Activated naive CD8-positive, alpha-beta T cell treated with anti-CD3 and anti-CD28 coated beads, Interleukin-2, amount 50 U/mL, for 16 hours (primary cell): ENCODE measurements at places on chromosomes 4 and X.

- DNase-seq = no peak
Observed at GRCh38 chrX:122868631-122869030, 315.4 kb upstream of the GRIA3 start.

- no peak for DNase-seq
Observed at GRCh38 chr4:182432819-182433218, 189.6 kb downstream of the TENM3 start.

DNA sequence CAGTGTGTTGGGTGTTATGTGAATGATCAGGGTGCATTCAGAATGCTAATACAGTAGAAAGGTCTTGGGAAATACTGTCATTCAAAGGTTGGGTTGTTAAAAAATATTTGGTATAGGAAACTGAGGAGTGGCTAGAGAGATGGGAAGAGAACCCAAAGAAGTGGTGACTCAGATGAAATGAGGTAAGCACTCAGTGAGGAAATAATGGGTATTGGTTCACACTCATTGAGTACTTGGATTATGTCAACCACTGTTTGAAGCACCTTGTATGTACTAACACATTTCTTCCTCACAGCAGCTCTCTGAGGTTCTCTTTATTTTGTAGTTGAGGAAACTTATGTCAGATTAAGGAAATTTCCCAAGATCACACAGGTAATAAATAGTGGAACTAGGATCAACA lies 40.8 kb upstream of the NUDT6 start:
- no peak for DNase-seq

- no peak for DNase-seq
Observed at GRCh38 chr4:40719008-40719623, 30.6 kb upstream of the NSUN7 start.

- no peak for DNase-seq
Observed at GRCh38 chrX:17964871-17965270, 103.8 kb upstream of the RAI2 start.

GRCh38 chr4:144501231-144501780 lies 144.7 kb upstream of the HHIP start:
- DNase-seq = no peak

GRCh38 chr4:146640021-146640464 lies 1.4 kb downstream of the POU4F2 start:
- no peak for DNase-seq

DNA sequence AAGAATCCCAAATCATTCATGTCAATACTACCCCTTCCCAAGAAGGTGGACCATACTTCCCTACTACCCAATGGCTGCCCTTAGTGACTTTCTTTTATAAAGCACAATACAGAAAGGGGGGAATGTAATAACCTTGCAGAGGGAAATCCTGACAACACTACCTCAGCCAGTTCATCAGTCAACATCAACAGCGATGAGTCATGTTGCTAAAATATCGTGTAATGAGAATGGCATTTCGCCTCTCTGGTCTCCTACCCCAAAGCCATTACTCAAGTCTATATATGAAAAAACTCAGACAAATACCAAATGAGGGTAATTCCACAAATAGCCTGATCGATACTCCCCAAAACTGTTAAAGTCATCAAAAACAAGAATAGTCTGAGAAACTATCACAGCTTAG lies 3.3 kb upstream of the MAGEA8 start:
- no peak for DNase-seq

DNA sequence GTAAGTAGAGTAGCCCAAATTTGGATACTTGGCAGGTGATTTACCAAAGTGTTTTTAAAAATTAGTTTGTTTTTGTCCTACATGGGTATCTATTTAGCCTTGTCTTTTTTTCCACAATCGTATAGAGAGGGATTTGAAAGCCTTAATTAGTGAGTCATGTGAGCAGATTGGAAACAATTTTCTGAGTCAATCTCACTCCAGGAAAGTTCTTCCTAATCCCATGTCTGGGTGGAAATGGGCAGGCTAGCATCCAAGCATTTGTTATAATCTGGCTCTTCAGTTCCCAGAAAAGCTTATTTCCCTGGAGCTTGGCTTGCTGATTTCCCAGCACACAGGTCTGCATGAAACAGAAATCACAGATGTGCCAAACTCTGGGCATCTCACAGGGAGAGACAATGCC lies 426.9 kb upstream of the BOD1L1 start:
- DNase-seq = no peak

DNA sequence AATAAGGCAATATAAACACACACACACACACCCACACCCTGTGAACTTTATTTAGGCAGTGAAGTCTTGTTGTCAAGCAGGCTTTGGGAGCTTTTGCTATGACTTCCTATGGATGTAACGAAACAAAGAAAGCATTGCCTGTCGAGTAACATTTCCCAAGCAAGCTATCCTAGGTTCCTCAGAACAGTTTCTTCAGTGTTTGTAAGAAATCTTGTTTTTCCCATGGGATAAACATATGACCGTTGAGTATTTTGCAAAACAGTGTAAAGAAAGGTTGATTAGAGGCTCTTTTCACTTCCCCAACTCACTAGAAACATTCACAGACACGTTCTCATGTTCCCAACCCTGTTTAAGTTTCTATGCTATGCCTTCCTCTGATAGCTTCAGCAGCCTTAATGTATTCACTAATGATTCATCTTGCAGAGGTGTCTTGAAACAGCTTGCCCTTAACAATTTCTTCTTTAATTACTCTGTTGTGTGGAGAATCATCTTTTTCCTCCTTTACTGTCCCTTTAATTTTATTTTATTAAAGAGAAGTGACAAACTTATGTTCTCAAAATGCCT lies 1947.1 kb upstream of the TENM3 start:
- no peak for DNase-seq

DNA sequence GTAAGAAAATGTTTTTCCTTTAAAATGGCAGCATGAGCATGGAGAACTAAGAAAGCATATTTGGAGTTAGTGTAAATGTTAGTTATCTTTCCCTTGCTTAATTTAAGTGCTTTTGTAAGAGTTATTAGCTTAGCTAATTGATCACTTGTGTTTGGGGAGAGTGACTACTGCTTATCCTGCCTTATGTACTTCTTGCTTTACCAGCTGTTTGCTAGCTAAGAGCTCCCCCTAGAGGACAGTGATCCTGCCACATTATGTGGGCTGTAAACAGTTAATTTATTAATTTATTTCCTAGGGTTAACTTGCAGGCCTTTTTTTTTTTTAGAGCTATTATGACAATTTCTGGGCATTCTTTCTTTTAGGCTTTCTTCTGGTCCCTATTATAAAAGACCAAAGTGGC lies 435.8 kb downstream of the MAGEB5 start:
- DNase-seq = no peak

DNA sequence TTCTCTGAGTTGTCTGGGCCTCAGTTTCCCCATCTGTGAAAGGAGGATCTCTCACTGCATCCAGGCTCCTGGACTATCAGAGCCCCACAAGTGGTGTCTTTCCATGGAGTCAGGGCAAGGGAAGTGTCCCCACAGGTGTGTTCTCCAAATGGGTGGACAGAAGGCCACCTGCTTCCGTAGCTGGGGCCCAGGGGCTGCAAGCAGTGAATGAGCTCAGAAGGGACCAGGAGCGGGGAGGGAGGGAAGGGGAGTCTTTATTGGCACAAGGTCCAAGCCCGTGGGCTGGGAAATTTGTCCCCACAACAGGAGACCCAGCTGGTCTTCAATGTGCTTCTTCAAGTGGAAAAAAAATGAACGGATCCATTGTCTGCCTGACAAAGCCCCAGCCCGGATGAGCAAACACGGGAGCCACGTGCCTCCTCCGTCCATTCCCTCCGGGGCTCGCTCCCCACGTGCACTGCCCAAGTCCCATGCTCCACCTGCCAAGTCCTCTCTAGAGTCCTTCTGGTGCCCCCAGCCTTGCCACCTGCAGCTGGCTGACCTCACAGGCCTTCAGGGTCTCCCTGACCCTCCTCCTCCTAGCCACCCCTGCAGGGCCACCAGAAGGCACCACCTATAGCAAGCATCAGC lies 72.0 kb downstream of the JAKMIP1 start:
- no peak for DNase-seq

GRCh38 chrX:52261125-52261462 lies 76.4 kb downstream of the MAGED4 start:
- no peak for DNase-seq

- DNase-seq = no peak
Observed at GRCh38 chr4:72555377-72555831, 13.6 kb downstream of the ADAMTS3 start.

DNA sequence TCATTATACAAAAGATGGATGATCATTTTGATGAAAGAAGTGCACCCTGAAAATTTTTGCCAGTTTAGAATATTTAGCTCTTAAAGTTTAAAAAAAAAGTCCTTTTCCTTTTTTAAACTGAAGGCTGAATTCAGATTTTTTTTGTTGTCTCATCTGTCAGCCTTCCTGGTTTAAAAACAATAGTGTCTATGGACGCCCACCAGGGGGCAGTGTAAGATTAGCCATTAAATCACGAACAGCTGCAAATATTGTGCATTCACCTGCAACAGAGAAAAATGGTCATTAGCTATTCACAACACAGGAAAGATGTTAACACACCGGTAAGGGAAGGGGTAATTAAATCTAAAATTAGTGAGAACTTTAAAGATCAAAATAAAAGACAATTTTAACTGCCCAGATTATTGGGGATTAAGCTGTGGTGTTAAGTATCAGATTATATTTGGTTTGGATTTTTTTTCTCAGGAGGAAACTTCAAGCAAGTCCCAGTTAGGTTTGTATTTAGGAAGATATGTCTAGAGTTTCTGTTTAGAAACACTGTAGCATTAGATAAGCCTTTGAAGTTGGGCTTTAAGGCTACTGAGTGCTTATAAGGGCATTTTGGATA lies 4.4 kb upstream of the CXorf38 start:
- DNase-seq = peak; percentile 37

- no peak for DNase-seq
Observed at GRCh38 chrX:155216940-155217440, 730 bp downstream of the VBP1 start.

DNA sequence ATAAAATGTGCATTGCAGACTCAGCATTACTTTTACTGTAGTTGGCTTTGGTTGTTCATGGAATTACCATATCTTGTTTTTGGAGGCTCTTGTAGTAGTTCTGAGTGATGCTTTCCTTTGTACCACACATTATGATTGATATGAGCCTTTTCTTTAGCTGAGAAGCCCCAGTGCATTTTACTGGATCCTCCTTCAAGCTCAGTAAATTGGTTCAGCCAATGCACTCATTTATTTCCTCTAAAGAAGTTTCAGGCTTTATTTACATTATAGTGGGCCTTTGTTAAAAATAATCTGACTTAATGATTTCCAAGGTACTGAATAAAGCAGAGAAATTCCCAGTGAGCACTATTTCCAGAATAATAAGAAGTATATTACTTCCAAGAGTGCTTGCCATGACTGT lies 21.8 kb downstream of the UPRT start:
- no peak for DNase-seq

GRCh38 chr4:71277353-71277752 lies 61.5 kb upstream of the SLC4A4 start:
- DNase-seq = no peak

DNA sequence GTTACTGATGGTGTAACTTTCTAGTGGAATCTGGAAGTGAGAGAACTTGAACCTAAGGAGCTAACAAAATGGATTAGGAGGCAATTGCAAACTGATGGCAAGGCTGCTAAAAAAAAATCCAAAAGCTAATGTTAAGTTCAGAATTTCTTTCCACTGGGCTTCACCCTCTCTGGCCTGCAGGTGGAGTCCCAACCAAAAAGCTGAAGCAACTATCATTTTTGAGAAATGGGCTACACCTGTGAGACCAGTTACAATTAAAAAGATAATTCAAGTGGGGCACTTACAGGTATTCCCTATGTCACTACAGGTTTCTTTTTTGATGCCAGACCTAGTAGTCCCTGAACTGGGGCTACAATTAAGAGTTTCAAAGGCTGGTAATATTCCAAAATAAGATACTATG lies 142.1 kb upstream of the FTHL17 start:
- no peak for DNase-seq

DNA sequence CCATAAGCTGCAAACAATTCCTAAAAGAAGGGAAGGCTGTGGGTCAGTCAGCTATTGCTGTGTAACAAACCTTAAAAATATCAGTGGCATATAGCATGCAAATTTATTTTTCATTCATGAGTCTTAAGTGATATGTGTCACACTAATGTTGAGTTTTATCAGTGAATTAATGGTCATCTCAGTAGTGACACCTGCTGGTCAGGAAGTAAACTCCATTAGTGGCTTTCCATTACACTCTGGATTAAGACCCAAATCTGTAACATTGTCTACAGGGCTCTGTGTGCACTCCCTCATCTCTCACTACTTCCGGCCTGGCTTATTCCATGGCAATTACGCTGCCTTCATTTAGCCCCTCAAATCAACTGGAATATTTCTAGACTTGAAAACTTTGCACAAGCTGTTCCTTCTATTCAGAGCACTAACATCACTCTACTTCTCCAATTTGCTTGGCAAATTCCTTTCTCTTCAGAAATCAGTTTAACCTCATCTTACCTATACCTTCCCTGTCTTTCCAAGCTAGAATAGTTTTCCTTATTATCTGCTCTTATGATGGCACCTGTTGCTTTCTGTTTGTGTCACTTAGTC lies 217.3 kb upstream of the TAPT1 start:
- DNase-seq = no peak

DNA sequence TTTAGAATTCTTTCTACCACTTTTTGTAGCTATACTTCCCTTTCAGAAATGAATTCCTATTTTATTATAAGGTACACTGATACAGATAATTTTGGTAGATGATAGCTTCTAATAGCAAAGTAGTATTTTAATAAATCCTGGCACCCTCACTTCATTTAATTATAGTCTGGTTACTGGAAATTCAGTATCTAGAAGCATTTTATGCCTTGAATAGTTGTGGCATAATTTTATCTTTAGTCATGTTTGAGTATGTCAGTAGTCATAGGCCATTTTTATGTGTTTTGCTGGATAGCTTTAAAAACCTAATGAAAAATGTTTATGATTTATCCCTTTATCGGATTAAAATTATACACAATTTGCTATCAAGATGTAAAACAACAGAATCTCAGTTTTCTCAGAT lies 92.3 kb downstream of the DIAPH2 start:
- no peak for DNase-seq

DNA sequence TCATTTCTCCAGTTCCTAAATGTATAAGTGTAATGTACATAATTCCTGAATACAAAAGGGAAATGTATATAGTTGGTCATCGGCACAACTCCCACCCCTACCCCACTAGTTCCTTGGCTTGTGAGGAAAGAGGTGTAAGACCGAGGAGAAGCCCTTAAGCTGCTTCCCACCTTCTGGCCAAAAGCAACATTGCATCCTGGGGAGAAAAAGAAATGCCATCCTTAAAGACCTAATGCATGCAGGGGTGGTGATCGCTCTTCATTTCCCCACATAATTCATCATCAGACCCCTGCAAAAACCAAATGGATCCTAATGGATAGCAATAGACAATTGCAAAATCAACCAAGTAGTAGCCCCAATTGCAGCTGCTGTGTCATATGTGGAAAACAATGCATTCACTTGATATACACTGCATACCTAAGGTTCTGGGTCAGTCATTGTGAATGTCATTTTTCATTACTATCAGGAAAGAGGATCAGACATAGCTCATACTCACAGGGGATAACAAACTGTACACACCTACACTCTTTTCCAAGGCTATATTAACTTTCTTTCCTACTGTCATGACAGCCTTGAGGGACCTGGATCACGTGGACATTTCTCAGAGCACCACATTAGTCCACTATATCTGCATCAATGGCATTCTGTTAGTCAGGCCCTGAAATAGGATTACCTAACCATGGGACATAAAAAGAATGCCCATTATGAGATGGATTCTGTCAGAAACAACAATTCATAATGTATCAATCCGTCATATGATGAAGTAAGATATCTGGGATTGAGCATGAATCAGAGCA lies 31.7 kb upstream of the NFXL1 start:
- no peak for DNase-seq
